ENCODE measurements at places on chromosomes 13 and 19.
A peak's percentile ranks its signal among the peaks of the same experiment; 100 is the strongest.

DNA sequence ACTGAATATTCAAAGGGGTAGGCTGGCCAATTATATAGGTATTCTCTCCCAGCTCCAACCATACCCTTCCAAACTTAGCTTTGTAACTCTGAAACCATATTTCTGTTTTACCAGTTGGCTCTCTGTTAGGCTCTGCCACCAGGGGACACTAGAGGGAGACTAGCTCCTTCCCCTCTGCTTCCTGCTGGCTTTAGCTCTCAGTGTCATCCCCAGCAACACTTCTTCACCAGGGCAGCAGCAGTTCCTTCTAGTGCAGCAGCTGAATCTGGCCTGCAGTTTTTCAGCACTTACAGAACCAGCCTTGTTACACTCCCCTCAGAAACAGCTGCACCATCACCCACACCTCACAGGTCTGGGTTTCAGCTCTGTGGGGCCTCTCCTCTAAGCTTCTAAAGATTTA, 51.0 kb upstream of the DOCK9 start:
- no peak for DNase-seq

DNA sequence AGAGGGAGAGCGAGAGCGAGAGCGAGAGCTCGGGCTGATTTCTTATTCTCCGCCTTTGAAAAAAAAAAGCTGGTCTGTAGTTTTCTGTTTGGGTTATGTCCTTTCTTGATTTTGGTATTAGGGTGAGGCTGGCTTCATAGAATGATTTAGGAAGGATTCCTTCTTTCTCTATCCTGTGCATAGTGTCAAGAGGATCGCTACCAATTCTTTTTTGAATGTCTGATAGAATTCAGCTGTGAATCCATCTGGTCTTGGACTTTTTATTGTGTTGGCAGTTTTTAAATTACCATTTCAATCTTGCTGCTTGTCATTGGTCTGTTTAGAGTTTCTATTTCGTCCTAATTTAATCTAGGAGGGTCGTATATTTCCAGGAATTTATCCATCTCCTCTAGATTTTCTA, 1414.6 kb upstream of the MIR17HG start:
- DNase-seq, result no peak

DNA sequence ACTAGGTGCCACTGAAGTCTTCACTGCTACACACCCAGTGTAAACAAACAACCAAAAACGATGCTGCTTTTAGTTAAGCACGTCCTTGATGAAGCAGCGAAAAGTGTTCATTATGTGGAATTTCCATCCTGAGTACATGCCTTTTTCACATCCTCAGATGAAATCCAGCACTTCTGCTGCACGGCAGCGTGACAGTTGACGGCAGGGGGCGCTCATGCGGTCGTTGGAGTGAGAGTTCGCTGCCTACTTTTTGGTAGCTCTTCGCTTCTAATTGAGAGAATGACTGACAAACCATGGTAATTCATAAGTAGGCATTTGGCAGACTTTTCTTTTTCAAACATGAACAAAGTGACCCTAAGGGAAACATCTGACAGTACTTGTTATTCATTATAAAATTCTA, 1124.9 kb downstream of the EFNB2 start:
- peak; percentile 20 for DNase-seq

GRCh38 chr13:95254339-95254738, 46.9 kb downstream of the ABCC4 start:
- no peak for DNase-seq

- no peak for DNase-seq
These were observed 38.0 kb downstream of the NFIX start for GRCh38 chr19:13033244-13033643.

- DNase-seq, result no peak
These were observed 6.9 kb downstream of the PIBF1 start for GRCh38 chr13:72788831-72789230.

DNA sequence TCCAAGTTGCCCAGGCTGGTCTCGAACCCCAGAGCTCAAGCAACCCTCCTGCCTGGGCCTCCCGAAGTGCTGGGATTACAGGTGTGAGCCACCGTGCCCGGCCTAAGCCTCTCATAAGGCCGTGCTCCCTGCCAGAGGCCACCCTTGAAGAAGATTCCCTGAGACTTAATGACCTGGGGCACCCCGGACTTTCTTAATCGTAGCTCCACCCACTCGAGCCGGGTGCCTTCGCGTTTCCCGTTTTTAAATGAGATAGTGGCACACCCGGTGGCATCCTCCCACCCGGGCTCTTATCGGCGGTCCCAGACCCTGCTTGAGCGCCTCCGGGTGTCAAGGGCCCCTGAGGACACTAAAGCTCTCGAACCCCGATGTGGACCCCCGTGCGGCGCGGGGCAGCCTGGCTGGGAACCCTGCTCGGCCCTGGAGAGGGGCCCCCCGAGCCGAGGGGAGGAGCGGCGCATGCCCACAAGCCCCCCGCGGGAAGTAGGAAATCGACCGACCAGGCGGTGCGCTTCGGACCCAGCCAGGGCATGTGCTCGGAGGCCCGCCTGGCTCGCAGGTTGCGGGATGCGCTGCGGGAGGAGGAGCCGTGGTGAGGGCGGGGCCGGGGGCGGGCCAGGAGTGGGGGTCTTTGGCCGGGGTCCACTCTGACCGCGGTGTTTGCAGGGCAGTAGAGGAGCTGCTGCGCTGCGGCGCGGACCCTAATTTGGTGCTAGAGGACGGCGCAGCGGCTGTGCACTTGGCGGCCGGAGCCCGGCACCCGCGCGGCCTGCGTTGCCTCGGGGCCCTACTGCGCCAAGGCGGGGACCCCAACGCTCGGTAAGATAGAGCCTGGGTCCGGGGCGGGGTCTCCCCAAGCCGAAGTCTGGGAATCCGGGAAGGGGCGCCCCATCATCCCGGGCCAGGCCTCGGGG, at the start of gene ANKLE1:
TSS of gene ANKLE1 (plus strand) at position 511 of the 914 bp plus-strand sequence. CDS start at position 531, 20 bp downstream.
- DNase-seq, result peak; percentile 64

DNA sequence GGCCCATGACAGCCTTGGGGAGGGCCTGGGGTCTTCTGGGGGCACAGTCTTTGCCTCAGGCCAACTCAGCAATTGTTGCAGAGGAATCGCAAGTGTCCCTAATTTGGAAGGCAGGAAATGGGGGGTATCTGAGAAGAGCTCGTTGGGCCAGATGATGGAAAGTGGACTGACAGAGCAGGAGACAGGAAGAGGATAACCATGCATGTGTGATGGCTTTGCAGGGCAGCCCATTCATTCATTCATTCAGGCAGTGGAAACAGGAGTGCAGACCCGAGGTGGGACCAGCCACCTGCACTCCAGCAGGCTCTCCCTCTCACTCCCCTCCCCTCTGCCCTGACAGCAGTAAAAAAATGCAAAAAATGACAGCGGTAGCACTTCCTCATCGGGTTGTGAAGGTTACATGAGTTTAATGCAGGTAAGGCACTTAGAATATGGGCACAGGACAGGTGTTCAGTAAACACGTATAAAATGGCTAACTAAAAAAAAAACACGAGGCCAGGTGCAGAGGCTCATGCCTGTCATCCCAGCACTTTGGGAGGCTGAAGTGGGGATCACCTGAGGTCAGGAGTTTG, 5.0 kb upstream of the TMEM147 start:
- no peak for DNase-seq

DNA sequence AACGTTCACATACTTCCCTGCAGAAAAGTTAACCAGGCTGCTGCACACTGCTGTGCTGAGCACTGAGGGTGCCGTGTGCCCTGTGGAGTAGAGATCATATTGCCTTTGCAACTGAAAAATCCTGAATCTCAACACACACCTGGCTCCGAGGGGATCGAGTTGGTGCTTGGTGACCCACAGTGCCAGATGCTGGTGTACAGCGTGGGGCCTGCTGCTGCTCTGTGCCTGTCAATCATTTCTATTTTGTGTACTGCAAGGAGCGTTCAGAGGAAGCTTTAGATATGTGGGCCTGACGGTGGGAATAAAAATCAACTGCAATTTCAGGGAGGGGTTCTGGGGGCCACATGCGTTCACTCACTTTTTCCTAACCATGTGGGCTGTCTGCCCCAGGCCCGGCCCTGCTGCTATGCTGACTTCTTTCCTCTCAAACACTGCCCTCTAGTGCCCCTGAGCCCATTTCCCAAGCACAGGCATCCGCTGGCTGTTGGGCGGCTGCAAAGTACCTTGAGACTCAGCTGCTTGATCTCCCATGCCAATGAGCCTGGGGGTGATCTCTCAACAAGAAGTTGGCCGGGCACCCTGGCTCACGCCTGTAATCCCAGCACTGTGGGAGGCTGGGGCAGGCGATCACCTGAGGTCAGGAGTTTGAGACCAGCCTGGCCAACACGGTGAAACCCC, 9.7 kb upstream of the LENG8 start:
- no peak for DNase-seq

GRCh38 chr13:58660826-58661225, 1029.3 kb downstream of the PCDH17 start:
- no peak for DNase-seq

DNA sequence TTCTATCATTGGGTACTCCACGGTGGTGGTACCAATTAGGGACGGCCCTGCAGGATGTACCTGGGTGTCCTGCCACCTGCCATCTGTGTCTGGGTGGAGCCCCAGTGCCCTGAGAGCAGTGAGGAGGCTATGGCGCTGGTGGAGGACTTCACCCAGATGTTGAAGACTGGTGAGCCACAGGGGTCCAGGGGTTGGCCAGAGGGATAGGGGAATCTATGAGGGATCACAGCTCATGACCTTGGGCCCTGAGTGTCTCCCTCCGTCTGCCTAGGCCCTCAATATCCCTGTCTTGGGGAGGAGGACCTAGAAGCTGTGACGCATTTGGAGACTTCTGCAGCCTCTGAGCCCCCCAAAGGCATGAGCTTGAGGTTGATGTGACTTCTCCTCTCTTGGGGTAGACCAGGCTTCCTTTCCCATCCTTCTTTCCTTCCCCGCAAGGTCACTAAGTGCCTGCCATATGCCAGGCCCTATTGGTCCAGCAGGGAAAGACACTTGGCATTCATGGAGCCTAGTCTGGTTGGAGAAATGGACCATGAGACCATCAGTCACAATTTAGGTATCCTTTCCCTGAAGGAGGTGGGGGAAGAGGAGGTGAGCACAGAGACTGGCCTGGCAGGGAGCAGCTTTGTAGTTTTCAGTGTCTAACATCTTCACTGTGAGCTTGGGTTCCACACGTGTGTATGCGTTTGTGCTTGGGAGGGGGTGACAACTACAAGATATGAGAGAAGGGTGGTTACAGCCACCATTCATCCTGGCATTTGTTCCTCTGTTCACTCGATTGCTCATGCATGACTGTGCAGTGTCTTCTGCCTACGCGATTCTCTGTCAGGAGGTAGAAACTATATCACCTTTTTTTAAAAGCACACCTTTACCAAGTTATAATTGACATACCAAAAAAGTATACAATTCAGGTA, 5.1 kb upstream of the MZF1 start:
- no peak for DNase-seq

DNA sequence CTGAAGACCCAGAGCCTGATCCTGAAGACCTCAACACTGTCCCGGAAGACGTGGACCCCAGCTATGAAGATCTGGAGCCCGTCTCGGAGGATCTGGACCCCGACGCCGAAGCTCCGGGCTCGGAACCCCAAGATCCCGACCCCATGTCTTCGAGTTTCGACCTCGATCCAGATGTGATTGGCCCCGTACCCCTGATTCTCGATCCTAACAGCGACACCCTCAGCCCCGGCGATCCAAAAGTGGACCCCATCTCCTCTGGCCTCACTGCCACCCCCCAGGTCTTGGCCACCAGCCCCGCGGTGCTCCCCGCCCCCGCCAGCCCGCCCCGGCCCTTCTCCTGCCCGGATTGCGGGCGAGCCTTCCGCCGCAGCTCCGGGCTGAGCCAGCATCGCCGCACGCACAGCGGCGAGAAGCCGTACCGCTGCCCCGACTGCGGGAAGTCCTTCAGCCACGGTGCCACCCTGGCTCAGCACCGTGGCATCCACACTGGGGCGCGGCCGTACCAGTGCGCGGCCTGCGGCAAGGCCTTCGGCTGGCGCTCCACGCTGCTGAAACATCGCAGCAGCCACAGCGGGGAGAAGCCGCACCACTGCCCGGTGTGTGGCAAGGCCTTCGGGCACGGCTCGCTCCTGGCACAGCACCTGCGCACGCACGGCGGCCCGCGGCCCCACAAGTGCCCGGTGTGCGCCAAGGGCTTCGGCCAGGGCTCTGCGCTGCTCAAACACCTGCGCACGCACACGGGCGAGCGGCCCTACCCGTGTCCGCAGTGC, 2.9 kb upstream of the MCOLN1 start:
- no peak for DNase-seq

GRCh38 chr19:18541258-18541991, 1.9 kb downstream of the FKBP8 start:
- DNase-seq, result no peak

DNA sequence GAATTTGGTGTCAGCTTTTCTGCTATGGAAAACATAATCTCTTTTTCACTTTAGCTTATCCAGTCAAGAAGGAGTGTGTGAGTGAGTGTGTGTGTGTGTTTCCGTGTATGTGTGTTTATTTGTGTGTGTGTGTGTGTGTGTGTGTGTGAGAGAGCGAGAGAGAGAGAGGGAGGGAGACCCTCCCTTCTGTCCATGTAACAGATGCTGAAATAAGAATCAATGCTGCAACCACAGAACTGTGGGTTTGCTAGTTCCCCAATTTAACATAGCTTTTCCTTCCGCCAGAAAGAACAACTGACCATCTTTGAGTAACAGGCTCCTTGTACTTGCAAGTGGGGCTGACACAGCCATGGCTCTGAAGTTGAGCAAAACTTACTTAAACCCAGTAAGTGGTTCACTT, 5.2 kb downstream of the LCP1 start:
- no peak for DNase-seq

DNA sequence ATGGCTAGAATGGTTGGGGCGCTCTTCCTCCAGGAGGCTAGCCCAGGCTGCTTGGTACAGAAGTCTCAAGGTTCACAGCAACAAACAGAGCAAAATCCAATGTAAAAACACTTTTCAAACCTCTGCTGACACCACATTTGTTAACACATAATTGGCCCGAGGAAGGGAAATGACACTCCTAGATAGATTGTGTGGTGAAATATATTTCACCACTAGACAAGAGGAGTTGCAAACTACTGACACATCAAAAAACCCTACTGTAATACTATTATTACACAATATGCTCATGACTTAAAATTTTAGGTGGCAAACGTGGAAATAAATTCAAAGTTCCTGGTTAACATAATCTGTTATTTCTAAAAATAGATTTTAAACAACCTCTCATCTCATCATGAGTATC, 643.6 kb downstream of the PCDH9 start:
- no peak for DNase-seq

DNA sequence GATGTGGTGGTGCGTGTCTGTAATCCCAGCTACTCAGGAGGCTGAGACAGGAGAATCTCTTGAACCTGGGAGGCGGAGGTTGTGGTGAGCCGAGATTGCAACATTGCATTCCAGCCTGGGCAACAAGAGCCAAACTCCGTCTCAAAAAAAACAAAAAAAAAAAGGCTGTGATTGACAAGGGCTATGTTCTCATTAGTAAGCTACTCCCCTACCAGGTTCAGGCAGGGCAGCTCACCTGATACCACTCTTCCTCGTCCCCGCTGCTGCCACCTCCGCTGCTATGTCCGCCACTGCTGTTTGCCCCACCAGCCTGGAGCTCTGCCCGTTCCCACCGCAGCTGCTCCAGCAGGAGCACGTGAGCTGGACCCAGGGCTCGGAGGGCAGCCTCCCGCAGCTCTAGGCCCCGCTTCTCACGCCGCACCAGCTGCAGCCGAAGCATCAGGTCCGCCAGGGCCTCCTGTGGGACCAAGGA, 9.4 kb downstream of the USHBP1 start:
- no peak for DNase-seq

Data from AG08396 (cell line).